MG63 (cell line): ENCODE measurements at places on chromosomes 16 and 17. TPM values are rescaled to one million over a fixed set of nuclear protein-coding genes. Genes with fewer than 3 reads are reported as not detected.

RPH3AL gene
- total RNA-seq = 0.64 and 2.3 TPM in 2 replicates

GRCh38 chr17:69677130-69677529 lies 262.6 kb downstream of the MAP2K6 start:
- no peak for DNase-seq

DNA sequence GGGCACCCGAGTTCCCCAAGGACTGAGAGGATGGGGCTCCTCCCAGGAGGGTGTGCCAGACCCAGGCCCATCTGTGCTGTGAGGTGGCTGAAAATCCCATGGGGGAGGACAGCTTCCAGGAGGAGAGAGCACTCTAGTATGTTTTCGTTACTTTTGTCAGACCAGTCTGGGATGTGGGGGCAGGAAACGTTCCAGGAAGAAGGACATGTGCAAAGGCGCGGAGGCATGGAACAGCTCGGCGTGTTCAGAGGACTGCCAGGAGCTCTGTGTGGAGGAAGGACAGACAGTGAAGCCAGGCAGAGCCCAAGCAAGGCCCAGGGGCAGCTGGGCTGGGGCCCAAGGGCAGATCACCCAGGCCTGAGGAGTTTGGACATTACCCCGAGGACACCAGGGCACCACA lies 7.0 kb downstream of the CA4 start:
- DNase-seq = no peak

DNA sequence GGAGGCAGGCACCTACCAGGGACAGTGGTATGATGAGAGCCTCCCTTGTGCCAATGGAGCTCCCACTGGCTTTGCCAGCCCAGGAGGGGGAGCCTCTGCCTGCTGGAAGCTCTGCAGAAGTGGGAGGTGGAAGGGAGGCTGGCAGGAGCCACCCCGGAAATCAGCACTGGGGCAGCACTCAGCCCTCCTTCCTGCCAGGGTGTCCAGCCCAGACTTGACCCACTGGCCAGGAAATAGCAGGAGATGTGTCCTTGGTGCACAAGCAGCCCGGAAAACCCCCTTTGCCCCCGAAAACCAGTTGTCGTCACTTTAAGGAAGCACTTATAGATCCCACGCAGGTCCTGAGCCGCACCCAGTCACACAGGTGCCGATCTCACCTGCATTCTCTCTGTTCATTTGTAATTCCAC lies 49.3 kb upstream of the CACNG4 start:
- DNase-seq = peak; percentile 81

FOXN1 gene
- not detected in 2 replicates for total RNA-seq

- DNase-seq = no peak
Measured at GRCh38 chr17:77145224-77145611, 4.4 kb downstream of the SEC14L1 start.
